Thoracic aorta (tissue), 2 donors: ENCODE measurements at places on chromosomes 5 and 9.

- no peak for DNase-seq
Measured at GRCh38 chr5:138366632-138367382, 14.3 kb downstream of the KDM3B start.

- peak; percentile 81 for DNase-seq
Measured at GRCh38 chr9:130860458-130861316, 25.6 kb downstream of the ABL1 start.

- no peak for DNase-seq
Measured at GRCh38 chr9:109437286-109437685, 60.8 kb downstream of the PTPN3 start.

GRCh38 chr5:109996246-109996645 lies 306.5 kb downstream of the MAN2A1 start:
- DNase-seq = no peak

- no peak for DNase-seq
Measured at GRCh38 chr5:124504081-124504916, 242.1 kb downstream of the ZNF608 start.

- no peak for DNase-seq
Measured at GRCh38 chr5:131664929-131665328, 29.9 kb upstream of the RAPGEF6 start.

DNA sequence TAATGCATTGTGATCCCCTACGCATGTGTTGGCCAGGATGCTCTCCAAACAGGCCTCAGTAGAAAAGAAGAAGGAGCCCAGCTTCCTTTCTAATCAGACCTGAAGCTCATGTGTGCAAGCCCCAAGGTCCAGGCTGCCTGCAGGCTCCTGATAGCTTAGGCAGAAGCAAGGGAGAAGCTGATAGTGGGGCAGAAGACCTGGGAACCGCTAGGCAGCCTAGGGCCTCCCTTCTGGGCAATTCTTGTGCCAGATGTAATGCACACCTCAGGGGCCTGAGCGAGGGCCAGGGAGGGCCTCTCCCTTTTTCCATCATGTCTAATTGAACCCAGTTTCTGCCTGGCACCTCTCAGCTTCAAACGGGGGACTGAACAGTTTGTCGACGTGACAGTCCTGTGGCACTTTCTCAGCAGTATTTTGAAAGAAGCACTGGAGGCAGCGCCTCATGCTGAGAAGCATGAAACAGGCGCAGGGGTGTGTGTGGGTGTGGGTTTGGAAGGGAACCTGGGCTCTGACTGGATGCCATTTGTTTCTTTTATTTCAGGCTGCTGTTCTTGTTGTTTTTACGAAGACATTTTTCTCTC lies 212.8 kb downstream of the PIK3R1 start:
- DNase-seq = no peak

DNA sequence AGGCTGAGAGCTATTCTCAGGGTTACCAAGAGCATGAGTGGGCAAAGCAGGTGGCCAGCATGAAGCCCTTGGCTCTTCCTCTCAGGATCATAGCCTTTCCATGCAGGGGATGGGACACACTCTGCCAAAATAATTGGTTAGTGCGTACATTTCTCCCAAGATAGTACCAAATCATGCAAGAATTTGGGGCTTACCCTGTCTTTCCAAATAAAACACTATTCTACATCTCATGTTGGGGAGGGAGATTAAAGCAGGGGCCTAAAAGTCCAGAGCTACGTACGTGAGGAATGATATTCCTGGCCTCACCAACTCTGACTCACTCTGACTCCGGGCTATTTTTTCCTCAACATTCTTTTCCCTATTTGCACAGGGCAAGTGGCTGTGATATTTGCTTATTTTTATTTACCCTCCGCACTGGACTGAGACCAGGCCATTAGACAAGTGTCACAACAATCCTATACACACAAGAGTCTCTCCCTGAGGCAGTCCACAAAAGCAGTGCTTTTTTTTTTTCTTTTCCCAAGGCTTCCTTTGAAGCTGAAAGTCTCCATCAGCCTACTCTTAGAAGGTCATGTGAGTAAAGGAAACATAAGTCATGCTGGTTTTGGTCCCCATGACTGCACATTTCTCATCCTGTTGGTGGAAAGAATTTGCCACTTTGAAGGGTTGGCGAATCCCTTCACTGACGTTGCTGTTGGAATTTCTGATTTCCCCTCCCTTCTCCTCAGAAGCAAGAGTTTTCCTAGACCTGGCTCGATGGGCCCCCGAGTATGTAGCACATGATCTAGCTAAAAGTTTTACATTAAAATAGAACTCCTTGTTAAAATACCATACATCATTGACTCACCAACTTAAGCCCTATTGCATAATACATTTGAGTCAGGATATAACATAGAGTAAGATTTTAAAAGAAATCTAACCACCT lies 40.0 kb downstream of the TMEM252 start:
- DNase-seq = no peak

DNA sequence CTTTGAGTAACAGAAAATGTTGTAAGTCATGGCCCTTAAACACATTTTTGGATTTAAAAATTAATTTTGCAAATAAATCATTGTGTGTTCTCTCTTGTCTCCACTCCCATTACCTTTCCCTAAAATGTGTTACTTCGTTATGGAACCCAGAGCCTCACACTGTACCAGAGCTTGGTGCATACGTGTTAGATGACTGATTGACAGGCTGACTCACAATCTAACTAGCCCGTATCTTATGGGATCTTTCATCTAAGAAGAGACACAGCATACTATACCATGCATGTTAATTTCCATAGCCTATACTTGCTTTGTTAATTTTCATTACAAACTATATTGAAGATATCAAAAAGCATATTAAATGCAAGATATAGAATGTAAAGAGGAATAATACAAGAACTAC lies 87.1 kb downstream of the SPRY4 start:
- no peak for DNase-seq

GRCh38 chr5:97266576-97266975 lies 83.5 kb upstream of the RIOK2 start:
- no peak for DNase-seq

GRCh38 chr9:16052146-16052545 lies 499.3 kb downstream of the CCDC171 start:
- no peak for DNase-seq
